ENCODE measurements at places on chromosomes 13 and 19.

DNA sequence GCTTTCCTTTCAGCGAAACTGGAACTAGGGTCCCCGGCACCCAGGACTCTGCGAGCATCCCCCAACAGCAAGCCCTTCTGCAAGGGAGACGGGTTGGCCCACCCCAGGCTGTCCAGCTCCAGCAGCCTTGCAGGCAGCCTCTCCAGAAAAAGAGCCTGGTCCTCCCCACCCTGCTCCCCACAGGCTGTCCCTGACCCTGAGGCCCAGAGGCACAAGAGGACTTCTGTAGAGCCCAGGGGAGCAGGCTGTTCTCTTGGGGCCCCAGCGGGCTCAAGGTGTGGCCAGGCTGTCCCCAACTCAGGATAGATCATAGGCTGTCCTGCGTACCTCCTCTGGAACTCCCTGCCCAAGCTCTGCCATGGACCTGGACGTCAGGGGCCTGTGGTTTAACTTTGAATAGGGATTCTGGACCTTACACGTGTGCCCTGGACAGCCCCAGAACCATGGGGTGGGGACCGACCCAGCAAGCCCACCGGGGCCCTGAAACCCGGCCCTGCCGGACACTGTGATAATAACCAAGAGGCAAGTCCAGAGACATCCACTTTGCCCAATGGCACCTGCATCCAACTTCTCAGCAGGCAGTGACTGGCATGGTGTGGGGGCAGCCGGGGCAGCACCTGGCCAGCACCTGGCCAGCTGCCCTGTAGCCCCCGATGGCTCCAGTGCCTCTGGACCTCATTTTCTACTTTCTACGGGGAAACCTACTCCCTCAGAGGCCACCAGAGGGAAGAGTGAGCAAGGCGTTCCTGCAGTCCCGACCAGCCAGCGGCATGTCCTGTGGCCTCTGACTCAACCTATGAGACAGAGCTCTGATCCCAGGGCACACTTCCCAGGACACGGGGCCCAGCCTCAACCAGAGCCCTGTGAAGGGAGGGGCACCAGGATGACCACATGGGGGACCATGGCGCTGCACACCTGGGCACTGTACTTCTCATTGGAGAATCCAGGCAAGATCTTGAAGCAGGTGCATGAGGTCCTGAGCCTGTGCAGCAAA is 50.9 kb upstream of the TPM4 start:
- peak; percentile 60 for DNase-seq

DNA sequence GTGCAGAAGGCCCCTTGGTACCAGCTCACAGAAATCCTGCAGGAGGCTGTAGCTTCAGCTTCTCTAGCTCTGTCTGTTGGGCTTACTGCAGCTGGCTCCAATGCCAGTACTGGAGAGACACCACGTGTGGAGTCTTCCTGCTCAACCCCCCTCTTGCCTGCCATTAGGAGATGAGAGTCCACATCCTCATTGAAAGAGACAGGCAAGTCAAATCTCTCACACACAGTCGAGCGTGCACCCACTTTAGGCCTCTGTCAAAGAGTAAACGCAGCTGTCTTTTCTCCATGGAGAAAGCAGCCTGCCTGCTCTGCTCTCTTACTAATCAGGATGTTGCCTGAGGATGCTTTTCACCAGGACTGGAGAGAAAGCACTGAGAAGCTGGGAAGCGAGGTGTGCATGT is 523.0 kb upstream of the NBEA start:
- no peak for DNase-seq

DNA sequence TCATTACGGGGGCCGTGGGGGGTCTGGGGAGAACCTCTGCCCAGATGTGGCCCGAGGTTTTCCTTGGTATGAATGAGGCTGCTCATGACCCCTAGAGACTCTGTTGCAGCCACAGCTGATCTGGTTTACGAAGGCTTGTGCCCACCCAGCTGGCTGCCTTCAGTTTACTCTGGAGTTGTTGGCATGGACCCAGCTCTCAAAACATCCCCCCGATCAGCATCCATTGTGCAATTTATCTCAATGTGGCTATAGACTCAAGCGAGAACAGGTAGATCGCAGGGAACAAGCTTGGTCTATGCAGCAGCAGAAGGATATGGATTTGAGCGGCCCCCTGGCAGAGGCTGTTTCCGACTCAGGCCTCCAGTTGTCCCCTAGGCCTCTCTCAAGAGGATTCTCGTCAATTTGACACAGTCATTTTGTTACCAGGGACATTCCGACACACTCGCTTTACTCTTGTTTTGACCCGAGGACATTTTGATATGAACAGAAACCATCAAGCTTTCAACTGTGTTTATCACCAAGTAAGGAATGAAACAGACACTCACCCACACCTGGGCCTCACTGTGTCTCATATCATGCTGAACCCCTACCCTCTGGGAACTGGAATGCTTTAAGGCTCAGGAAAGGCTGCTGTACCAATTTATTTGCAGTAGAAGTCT is 161.5 kb downstream of the KATNAL1 start:
- no peak for DNase-seq

DNA sequence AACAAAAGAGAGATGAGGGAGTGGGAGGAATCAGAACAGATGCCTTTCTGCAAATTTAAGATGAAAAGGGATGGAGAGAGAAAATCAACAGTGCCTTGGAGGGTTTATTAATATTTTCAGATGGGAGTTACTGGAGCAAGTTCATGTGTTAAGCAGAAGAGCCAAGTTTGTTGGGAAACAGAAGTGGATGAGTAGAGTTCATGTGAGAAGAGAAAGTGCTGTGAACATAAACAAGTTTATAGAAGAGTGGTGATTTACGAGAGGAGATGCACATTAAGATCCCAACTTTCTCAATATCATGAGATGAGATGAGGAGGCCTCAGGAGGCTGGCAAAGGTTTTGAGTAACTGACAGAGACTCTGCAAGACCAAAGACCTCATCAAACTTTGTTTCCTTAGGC is 274.1 kb upstream of the HTR2A start:
- DNase-seq = no peak

DNA sequence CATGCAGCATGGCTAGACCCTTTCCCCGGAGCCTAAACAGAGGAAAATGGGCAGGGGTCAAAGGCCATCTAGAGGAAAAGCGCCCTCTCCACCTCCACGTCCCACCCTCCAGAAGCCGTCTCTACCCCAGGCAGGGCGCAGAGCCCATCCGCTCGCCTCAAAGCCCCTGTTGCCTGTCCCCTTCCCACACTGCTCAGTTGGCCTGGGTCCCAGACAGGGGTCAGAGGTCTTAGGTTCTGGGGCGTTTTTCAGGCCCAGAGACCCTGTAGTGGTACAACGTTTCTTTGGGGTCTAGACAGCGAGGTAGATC is 285 bp downstream of the TMEM143 start:
- no peak for DNase-seq

DNA sequence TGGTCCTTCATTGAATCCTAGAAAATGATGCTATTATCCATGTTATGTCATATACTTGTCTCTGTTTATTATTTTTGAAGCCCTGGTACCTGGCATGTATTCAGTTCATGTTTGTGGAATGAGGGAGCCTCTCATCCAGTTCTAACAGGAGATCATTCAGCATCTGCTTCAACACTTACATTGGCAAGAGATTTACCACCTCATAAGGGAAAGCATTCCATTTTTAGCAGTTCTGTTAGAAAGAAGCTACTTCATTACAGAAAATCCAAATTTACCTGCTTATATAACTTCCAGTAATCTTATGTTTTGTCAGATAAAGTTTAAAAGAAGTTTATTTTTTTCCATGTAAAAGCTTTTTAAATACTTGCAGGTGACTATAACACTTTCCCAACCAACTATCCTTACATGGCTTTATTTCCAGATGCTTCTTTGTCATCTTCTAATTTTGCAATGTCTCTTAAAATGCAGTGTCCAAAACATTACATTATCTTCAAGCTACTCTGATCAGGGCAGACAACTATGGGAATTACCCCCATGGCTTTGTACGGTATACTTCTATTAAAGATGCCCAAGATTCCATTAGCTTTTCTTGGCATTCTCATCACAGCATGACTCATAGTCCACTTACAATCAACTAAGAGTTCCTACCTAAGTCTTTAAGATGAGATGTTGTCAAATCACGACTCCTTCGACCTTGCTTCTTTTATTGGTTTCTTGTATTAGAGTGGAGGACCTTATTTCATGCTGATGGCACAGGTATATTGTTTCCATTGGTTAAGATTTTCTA is 262.1 kb downstream of the PCDH9 start:
- no peak for DNase-seq

DNA sequence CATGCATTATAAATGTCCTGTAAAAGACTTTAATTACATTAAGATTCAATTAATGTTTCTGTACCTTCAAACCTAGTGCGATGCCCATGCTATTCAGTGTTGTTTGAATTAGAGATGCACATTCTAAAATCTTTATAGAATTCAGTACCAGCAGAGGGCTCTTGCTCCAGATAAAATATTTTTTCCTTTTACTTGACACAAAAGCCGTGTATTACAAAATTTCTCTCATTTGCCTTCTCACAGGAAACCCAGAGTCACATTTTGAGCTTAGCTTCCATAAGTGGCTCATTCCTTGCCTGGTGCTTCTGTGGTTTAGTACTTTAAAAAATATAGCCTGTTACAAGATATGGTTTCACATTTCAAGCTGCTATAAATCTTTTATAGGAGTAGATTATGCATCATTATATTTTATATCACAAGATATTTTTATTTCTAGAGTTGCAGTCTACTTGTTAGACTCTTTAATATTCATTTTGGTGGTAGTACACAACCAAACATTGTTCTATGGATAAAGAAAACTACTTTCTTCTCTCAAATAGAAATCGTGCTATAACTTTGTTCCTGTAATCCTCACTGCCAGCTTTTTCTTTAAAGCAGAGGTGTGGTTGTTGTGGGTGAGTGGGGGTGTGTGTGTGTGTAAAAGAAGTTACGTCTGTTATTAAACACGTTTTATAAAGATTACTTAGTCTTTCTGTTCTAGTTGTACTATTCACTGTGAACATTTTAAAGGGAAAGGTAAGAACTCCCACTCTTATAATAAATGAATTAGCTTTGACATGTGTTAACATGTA is 101.4 kb downstream of the RNF17 start:
- DNase-seq = no peak

DNA sequence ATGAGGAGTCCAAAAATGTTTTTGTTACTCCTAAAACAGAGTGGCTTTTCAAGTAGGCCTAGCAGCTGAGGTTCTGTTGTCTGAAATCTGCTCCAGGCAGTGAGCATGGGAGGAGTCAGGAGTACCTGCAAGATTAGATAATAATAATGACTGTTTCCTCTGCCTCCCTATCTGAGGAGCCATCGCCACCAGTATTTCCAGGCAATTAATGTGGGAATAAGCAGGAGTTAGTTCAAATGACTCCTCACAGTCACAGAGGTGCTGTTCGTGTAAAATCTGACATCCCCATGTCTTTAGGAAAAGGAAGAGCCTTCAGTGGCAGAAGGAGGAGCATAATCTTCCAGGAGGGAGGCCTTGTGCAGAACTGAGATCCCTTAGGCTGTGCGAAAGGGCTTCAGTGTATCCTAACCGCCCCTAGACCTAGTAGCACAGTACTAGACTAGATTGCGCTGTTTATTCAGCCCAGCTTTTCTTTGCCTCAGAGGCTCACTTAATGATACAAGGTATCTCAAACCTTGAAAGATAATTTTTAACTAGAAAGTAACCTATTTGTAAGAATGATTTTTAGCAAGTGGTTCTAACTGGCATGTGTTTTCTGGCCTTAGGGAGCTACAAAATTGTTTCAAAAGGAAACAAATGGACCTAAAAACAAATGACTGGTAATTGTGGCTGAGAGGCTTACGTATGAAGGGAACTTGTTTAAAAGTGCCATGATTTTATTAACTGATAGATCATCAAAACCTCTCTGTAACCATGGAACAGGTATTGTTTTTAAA is 49.0 kb downstream of the FREM2 start:
- no peak for DNase-seq

- DNase-seq = peak; percentile 60
Observed at GRCh38 chr13:40697711-40698110, 31.3 kb upstream of the FOXO1 start.

DNA sequence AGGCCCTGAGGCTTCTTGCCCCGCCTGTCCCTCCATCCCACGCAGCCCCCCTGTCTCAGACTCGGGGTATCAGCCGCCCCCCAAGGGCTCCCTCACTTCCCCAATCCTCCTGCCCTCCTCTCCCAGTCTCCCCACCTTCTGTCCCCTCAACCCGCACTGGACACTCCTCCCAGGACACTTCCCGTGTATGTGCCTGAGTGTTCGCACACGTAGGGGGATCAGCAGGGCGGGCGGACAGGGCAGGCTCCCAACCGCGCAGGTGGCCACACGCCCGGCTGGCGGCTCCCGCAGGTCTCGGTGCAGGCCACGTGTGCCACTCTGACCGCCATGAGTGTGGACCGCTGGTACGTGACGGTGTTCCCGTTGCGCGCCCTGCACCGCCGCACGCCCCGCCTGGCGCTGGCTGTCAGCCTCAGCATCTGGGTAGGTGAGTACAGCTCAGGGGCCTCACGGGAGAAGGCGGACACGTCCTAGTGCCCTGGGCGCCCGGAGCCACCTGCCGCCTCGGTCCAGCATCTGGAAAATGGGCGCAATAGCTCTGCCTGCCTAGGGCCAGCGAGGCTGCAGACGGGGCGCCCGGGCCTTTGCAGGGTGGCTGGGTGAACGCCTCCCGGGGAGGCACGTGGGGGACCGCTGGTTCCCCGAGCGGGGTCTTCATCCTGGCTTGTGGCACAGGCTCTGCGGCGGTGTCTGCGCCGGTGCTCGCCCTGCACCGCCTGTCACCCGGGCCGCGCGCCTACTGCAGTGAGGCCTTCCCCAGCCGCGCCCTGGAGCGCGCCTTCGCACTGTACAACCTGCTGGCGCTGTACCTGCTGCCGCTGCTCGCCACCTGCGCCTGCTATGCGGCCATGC is 2.3 kb downstream of the KISS1R start:
- DNase-seq = no peak

DNA sequence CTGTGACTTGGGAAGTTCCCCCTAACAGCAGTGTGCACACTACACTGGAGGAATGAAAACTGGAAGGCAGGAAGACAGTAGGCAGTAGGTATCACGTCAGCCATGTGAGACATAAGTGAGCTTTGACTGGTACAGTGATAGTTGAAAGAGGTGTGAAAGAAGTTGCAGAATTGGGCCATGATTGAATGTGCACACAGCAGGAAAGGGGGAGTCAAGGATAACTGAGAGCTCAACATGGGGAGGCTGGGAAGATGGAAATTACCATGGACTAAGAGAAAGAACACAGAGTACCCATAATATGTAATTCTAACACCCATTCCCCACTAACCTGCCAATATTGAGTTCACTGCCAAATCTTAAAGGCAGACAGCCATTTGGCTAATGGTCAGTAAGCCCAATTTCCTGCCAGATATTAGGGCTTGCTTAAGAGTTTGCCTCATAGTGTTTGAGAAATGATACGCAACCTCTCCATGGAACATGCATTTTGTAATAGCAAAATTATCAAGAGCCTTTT is 321.7 kb downstream of the DCT start:
- DNase-seq = no peak

DNA sequence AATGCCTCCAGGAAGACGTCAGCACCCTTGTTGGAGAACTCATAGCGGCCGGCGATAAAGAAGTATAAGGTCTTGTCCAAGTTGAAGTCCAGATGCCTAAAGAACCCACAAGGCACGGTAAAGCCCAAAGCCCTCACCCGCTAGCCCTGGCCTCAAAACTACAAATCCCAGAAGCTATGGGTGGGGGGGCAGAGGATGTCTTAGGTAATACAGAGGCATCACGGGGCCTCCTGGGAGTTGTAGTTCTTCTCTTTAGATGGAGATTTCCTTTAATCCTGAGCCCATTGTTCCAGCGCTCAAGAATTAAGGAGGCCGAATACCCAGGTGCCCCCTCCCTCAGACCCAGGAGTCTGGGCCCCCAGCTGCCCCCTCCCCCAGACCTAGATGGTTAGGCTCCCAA is 10.8 kb downstream of the GYS1 start:
- DNase-seq = no peak

All from Caki2 (cell line).